ENCODE measurements at places on chromosomes 3 and 15. TPM values are rescaled to one million over a fixed set of nuclear protein-coding genes. Genes with fewer than 3 reads are reported as not detected.

The UQCRC1 gene
- total RNA-seq, result 135 TPM

The CIDEC gene
- 2.9 TPM for total RNA-seq

The ADAMTS9 gene
- 105 TPM for total RNA-seq

The ZPLD1 gene
- total RNA-seq, result 12.3 TPM

The MESP1 gene
- total RNA-seq, result 0.69 TPM

The EAF2 gene
- 7.9 TPM for total RNA-seq

The IMP3 gene
- total RNA-seq, result 34.1 TPM

The CD276 gene
- total RNA-seq, result 137 TPM

The SCAANT1 gene
- total RNA-seq, result not detected

DNA sequence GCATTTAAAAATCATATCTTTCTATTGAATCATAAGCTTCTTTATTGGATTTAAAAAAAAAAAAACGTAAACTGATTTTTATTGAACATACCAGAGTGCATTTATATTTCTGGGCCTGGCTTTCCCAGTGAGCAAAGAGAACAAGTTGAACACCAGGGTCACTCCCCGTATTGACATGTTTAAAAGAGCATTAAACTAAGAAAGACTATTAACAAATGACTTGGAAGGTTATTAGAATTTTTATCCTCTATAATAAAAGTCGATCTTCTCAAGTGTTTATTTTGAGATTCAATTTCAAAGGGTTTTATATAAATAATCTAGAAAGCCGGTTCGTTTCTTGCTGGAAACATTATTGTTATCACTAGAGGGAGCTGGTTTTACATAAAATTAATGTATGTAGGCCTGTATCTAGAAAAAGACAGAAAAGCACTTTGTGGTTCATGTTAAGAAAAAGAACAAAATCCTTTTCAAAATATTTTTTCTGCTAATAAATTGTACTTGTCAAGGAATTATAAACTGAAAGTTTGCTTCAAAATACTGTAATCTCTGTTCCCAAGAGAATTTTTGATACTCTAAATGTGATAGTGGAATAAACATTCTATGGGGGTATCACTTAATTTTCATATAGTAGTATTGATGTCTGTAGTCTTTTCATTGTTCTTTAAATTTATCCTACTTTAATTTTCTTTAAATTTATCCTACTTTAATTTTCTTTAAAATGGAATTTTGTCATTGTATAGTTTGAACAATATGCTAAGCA is 321.8 kb upstream of the MME start:
- DNase-seq, result no peak

- no peak for DNase-seq
These were observed 615.4 kb upstream of the GBE1 start for GRCh38 chr3:82376883-82377282.

DNA sequence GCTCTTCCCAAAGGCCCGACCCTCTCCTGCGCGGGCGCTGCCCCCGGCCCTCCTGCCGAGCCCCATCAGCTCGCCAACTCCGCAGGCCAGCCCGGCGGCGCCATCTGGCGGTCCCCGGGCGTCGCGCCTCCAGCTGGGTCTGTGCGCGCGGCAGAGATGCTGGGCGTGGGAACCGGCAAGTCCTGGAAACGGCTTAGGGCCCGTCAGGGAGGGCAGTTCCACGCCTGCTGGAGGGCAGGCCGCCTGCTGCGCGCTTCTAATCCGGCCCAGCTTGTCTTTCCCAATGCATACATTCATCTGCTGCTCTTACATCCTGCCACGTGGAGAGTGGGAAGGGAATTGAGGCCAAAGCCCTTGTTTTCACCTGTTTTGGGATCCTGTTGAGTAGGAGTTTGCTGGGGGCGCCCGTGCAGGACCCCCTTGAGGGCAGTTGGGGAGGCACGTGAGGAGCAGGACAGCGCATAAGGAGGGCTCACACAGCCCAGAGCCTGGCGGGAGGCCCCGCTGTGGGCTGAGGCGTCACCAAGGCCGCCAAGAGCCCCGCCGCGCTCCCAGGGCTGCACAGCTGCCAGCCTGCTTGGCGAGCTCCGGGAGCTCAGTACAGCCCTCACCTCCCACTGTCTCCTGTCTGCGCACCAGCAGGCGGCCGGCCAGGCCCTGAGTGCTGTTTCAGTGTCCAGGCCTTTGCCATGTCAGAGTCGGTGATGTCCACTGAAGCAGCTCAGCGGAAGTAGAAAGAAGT is 165.6 kb downstream of the NSMCE3 start:
- DNase-seq, result peak; percentile 90

- DNase-seq, result no peak
These were observed 536.1 kb downstream of the AGBL1 start for GRCh38 chr15:86615816-86616215.

- no peak for DNase-seq
These were observed 109.9 kb downstream of the UACA start for GRCh38 chr15:70653426-70653825.

GRCh38 chr3:179436517-179436916 is 14.8 kb downstream of the GNB4 start:
- DNase-seq, result no peak

DNA sequence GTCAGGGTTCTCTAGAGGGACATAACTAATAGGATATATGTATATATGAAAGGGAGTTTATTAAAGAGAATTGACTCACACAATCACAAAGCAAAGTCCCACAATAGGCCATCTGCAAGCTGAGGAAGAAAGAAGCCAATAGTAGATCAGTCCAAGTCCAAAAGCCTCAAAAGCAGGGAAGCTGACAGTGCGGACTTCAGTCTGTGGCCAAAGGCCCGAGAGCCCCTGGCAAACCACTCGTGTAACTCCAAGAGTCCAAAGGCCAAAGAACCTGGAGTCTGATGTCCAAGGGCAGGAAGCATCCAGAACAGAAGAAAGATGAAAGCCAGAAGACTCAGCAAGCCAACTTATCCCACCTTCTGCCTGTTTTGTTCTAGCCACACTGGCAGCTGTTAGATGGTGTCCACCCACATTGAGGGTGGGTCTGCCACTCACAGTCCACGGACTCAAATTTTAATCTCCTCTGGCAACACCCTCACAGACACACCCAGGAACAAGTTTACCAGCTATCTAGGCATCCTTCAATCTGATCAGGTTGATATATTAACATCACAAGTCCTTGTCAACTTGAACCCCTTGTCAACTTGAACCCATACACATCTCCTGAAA is 54.2 kb upstream of the ACAD9 start:
- no peak for DNase-seq

DNA sequence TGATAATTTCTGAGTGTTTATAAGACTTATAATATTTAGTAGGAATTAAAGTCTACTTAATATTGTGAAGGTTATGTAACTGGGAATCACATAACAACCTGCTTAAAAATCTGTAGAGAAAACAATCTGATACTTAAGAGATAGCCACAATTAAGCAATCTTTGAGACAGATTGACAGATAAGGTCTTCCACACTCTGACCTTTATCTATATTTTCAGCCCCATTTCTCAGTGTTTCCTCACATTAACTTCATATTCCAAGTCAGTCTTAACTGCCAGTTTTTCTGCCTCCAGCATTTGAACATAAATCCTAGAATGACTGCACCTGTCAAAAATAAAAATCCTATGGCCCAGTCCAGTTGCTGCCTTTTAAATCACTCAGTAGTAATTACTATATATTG is 423.2 kb downstream of the PYDC2 start:
- no peak for DNase-seq

DNA sequence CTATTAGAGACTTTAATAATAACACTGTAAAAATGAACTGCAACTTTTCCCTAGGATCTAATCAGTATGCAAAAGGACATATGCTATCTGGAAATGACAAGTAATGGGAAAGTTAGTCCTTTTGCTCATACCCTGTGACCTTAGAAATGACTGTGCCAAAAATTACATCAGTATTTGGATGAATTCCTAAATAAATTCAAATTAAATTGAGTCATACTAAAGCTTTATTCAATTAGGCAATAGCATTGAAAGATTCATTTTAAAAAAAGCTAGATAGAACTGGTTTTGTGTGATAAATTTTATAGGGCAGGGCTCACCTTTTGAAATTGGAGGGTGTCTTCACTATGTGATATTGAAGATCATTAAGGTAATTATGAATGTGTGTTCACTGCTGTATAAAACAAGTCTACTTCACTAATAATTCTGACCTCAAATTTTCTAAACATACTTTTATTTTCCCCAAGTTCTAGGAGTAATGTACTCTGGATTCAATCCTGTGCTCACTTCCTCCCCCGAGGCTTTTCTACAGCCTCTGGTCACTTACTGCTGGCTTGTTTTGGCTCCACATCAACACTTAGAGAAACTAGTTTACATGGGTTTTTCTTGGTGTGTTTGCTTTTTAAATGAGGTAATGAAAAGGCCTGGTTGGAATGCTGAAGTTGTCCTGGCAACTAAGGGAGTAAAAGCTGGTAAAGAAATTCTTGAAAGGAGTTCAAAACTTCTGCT is 44.4 kb upstream of the SPTSSB start:
- no peak for DNase-seq

GRCh38 chr3:58072052-58072762 is 64.0 kb downstream of the FLNB start:
- DNase-seq, result no peak

GRCh38 chr3:187852842-187853730 is 107.8 kb upstream of the BCL6 start:
- DNase-seq, result no peak

DNA sequence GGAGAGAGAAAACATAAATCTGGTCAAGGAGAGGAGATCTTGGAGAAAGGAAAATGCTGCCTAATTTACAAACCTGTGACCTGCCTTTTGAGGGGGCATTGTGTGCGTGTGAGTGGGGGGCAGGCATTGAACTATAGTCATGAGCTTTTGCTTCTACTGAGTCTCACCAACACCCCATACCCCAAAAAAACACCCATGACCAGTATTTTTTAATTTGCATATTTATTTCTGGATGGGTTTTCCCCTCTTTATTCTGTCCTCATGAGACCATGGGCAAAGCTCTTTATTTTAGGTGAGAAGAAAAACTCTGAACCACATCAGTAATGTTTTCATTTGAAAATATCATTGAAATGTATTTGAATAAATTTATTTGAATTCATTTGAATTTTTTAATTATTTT is 20.6 kb downstream of the CD80 start:
- DNase-seq, result no peak

DNA sequence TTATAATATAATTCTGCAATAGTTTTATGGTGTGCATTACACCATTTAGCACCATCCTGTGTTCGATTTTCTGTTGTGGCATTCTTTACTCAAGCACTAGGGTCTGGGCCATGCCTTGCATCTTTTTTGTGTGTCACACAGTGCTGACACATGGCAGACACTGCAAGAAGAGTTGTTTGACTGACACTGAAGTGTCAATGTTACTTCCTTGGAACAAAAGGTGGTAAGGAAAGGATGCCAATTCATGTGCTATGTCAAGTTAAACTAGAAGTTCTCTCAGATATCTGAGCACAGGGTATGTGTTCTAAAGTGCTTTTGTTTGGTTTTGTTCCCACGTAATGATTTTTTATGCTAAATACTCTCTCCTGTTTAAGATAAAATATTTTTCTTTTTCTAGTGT is 102.5 kb upstream of the UNC13C start:
- no peak for DNase-seq

GRCh38 chr15:98523912-98524662 is 124.3 kb upstream of the IGF1R start:
- DNase-seq, result peak; percentile 13

GRCh38 chr3:150293401-150294001 is 114.6 kb upstream of the TSC22D2 start:
- no peak for DNase-seq

DNA sequence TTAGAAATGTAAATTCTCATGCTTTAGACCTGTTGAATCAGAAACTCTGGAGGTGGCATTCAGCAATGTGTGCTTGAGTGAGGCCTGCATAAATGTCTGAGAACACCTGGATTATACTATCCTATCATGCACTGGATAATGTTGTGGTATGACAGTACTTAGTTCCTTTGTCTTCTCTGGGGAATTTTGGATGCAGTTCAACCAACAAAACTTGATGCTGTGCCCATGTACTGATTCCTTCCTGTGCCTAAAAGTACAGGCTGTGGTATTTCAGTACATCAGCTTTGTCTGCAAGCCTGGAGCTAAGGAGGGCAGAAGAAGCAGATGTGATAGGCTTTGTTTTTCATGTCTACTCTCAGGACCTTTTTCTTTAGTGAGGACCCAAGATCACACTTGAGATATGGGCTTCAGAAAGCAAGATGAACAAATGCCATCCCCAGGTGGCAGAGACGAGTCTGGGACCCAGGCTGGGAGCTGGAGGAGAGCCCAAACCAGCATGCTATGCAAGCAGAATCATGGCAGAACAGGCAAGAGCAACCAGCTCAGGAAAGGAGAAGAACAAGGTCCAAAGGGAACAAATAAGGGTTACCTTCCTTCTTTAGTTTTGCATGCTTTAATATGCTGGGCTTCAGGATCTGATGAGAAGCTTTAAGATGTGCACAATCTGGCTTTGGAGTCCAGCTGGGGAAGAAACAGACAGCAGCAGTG is 124.7 kb downstream of the MYRIP start:
- DNase-seq, result no peak

DNA sequence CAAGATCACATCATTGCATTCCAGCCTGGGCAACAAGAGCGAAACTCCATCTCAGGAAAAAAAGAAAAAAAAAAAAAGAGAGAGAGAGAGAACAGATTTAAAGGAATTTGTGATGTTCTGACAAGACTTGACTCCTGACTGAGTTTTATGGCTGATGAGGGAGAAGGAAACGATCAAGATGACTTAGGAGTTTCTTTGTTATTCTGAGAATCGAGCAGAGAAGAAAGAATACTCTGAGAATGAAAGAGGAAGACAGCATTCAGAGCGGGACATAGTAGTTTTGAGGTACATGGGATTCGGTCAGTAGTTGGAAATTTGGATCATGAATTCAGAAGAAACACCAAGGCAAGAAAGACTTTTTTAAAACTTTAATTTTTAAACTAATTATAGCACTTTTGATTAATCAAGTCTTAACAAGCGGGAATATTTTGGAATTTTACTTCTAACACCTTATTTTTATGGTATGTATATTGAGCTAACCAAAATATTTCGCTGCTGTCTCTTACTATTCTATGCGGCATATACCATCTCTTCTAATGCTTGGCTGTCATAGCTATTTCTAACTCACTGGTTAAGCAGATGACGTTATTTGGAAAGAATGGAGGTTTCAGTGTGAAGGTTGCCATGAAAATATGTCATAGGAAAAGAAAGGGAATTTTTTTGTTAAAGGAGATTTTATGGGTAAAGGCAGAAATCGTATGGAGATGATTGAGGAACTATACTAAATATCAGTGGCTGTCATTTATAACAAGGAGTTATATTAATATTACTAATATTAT is 644.1 kb downstream of the RBMS3 start:
- no peak for DNase-seq

GRCh38 chr3:87461036-87461435 is 184.7 kb upstream of the POU1F1 start:
- peak; percentile 71 for DNase-seq

GRCh38 chr3:150221904-150222523 is 186.1 kb upstream of the TSC22D2 start:
- DNase-seq, result no peak
